Retinal pigment epithelial cell (primary cell): ENCODE measurements at places on chromosomes 6 and 20.

DNA sequence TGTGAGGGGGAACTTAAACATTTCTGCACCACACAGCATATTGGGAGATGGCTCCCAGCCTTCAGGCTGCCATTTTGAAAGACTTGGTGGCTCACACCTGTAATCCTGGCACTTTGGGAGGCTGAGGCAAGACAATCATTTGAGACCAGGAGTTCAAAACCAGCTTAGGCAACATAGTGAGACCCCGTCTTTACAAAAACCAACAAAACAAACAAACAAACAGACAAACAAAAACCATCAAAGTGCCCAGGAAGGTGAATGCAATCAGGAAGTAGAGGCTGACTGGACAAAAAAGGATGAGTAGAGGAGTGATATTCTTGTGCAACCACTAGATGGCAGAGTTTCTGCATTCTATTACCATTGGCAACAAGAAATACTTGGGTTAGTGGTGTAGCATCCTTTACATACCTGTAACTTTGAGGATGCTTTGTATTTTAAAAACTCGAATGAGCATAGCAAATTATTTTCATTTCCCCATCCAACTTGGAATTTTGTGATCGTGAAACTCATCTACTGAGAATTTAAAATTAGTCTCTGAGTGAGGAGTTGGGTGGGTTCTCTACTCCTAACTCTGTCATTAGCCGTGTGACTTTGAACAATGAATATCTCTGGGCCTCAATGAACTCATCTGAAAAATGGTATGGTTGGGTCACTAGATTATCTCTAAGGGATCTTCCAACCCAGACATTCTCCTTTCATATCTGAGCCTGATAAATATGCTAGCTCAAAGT lies 84.4 kb downstream of the CRYBG1 start:
- peak; percentile 28 for DNase-seq

GRCh38 chr6:32085759-32086459 lies 23.2 kb downstream of the TNXB start:
- DNase-seq: no peak

GRCh38 chr6:168778201-168778600 lies 337.2 kb downstream of the SMOC2 start:
- DNase-seq: no peak

GRCh38 chr6:119430805-119431204 lies 81.2 kb upstream of the MAN1A1 start:
- no peak for DNase-seq

GRCh38 chr20:19330731-19331130 lies 118.3 kb downstream of the SLC24A3 start:
- DNase-seq: no peak

DNA sequence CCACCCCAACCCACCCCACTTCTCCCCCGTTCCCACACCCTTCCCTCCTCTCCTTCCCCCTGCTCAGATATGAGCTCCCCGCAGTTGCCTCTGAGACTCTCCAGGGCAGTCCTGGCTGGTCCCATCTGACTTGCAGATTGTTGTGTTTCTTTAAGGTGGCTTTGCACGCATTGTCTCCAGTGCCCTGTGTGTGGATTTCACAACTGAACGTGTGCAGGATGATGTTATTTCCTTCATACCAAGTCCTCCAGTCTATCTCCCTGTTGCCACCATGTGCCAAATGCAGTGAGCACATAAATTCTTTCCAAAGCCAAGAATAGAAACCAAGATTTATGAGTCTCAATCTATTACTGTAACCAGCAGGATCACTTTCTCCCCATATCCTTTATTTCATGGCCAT lies 79.1 kb downstream of the TMEM242 start:
- DNase-seq: no peak

DNA sequence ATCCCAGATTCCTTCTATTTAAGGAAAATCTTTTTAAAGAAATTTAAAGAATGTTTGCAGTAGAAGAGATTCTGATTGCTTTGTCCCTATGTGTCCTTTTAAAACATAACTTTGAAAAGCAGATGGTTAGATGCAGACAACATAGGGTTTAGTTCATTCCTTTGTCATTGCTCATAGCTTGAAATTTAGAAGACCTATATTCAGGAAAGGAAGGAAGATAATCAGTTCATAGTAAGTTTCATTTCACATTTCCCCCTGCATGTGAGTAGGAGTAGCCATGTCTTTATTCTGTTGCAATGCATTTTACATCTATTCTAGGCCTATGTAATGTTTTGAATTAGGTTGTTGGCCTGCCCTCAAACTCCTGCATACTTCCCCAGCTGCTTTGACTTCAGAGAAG lies 197.9 kb upstream of the GRIK2 start:
- peak; percentile 12 for DNase-seq

DNA sequence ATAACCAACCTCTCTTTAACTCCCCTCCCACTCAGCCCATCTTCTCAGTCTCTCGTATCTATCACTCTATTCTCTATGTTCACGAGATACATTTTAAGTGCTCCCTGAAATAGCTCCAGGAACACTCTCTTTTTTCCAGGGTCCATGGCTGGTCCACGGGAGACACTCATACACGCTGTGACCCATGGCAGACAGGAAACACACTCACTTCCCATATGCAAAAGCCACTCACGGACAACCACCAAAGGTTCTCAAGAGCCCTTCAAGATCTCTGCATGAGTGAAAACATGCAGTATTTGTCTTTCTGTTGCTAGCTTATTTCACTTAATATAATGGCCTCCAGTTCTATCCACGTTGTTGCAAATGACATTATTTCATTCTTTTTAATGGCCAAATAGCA lies 71.4 kb upstream of the PCSK2 start:
- DNase-seq: no peak
